ENCODE measurements at places on chromosomes 1 and 21.

GRCh38 chr1:2628933-2629626 lies 3.7 kb downstream of the MMEL1 start:
- no peak for DNase-seq

GRCh38 chr1:2939041-2939552 lies 82.2 kb upstream of the ACTRT2 start:
- DNase-seq = no peak

DNA sequence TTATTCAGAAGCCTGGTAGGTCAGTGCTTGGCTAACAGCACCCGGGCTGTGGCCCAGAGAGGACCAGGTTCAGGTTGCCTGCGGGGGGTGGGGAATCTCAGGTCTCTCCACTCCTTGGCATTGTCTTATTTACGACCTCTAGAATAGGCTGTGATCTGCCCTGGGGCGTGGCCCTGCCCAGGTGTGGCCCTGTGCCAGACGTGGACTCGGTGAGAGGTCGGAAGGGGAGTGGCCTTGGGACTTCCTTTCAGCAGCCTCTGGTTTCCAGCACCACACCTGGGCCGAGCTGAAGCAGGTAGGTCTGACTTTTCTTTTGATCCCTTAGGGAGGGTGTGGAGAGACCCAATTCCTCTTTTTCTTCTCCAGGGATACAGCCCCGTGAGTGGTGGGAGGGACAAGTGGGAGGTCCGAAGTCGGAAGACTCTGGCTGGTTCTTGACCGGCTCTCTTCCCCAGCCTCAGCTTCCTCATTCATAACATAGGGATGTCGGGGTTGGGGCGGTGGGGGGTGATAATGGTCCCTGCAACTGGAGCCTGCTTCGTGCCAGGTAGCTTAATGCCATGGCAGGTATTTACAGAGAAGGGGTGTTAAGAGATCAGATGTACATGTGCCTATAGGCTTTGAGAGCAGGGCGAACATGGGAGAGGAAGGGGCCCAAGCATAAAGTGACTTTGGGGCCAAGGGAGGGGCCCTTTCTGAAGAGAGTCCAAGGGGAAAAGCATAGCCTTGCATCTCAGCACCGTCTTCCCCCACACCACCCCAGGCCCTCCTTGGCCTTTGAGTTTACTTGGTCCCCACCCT lies 16.5 kb downstream of the ACOT11 start:
- DNase-seq = no peak

GRCh38 chr1:11388617-11389016 lies 90.3 kb upstream of the DISP3 start:
- DNase-seq = no peak

- DNase-seq = no peak
Observed at GRCh38 chr1:191869790-191870312, 288.4 kb upstream of the RGS18 start.

GRCh38 chr21:44654576-44655175 lies at the start of gene KRTAP12-4:
Gene KRTAP12-4 (minus strand): TSS chr21:44654659. CDS start chr21:44654614, 45 bp downstream.
- DNase-seq = no peak

GRCh38 chr1:52204696-52205095 lies 62.8 kb downstream of the ZFYVE9 start:
- DNase-seq = no peak

GRCh38 chr1:54861070-54861761 lies 25.8 kb downstream of the DHCR24 start:
- DNase-seq = no peak

DNA sequence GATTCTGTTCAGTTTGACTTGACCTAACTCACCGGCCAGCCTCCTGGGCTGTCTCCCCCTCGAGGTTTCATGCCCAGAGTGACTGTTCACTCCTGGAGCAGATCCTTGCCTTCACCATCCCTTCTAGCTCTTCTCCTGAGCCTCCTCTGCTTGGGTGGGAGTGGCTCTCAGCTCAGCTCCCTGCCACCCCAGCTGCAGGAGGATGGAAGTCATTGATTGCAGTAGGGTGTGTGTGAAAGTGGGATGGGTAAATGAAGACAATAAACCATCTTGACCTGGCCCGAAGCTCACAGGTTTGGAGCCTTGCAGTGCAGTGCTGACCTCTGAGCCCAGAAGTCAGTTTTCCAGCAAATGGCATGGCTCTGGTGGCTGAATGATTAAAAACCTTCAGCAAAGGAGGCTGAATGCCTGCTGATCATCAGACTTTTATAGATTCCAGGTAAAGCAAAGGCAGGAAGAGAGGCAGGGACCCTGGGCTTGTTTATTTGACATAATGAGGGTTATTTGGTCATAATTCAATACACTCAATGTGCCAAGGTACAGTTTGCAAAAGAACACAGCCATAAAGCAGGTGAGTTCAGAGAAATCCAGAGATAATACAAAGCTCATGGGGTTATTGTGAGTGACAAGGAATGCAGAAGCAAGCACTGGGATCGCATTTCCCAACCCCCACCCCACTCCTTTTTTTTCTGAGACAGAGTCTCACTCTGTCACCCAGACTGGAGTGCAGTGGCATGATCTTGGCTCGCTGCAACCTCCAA lies 17.5 kb upstream of the TFF3 start:
- no peak for DNase-seq

DNA sequence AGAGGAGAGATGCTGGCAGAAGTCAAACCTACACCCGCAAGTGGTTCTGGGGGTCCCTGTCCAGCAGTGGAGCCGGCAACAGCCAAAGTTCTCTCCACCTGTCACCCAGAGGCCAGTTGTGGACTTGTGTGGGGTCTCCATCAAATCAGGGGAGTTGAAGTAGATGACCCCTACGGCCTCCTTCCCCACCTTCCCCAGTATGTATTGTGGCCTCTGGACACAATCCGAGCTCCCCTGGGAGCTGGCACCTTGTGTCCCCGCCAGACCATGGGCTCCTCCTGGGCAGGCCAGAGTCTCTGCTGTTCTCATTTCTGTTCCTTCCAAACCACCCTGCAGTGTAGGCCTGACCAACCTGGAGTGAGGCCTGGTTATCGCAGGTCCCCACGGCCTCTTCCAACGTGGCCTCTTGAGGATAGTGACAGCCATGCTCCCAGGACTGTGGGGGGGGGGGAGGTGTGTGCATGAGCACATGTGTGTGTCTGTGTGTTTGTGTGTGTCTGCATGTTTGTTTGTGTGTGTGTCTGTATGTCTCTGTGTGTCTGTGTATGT lies 246.4 kb downstream of the MATN1 start:
- DNase-seq = no peak

DNA sequence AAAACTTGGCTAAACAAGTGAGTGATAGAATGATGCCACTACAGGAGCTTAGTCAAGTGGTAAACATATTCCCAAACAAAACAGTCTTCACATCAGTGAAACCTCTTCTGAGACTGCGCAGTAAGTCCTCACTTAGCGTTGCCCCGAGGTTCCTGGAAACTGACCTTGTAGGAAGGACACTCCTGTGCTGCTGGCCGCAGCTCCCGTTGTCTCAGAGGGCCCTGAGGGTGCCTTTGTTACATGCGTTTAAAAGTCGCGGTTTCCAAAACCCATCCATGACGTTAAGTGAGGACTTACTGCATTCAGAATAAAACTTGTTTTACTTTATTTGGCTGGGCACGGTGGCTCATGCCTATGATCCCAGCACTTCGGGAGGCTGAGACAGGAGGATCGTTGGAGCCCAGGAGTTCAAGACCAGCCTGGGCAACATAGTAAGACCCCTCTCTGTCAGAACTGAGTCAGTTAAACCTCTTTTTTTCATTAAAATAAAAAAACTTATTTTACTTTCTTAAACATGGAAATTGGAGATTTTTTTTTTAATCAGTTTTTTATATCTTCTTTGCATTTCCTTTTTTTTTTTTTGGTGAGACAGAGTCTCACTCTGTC lies 36.0 kb upstream of the DIP2A start:
- no peak for DNase-seq

- no peak for DNase-seq
Observed at GRCh38 chr1:59482986-59483385, 186.1 kb downstream of the FGGY start.

- DNase-seq = no peak
Observed at GRCh38 chr1:49052102-49052501, 275.4 kb upstream of the BEND5 start.

DNA sequence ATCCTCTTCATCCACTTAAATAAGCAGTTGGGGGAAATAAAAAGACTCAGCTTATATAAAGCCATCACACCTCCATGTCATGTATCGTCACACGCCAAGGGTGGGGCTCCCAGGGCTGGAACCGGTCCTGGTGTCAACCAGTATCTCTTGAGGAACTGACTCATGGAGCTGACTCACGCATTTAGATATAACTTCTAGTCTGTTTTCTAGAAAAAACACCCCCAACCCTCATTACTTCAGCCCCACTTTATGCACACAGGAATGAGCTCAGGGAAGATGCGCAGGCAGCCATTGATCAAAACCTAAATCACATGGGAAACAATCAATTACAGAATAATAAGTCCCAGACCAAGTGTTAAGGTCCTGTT lies 6.9 kb upstream of the IL22RA1 start:
- DNase-seq = peak; percentile 14

- peak; percentile 66 for DNase-seq
Observed at GRCh38 chr1:110879758-110880606, 7.0 kb downstream of the CD53 start.

DNA sequence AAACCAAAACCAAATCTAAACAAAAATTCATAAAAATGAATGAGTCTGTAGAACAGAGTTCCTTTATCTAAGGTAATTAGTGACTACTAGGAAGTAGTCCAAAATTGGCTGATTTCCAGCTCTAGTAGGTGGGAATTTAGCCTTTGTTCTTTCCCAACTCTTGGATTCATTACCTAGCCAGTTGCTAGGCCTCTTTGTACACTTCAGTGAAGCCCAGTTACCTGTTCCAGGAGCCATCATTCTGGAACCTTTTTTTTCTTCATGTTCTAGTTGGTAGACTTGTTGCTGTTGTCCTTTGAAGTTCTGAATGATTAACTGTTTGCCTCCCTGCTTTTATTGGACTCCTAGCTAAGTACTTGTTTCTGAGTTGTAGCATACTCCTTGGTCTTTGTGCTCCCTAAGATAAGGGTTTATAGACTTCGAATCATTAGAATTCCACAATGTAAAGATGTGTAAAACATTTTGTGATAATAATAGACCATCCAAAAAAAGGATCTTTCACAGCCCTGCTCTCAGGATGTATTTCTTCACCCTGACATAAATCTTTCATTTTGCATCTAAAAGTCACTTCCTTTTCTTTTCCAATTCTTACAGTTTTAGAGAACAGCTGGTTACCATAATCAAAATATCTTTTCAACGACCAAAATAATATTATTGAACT lies 9.8 kb downstream of the PLA2G4A start:
- DNase-seq = no peak

GRCh38 chr1:69126796-69127195 lies 440.9 kb upstream of the LRRC7 start:
- DNase-seq = no peak

DNA sequence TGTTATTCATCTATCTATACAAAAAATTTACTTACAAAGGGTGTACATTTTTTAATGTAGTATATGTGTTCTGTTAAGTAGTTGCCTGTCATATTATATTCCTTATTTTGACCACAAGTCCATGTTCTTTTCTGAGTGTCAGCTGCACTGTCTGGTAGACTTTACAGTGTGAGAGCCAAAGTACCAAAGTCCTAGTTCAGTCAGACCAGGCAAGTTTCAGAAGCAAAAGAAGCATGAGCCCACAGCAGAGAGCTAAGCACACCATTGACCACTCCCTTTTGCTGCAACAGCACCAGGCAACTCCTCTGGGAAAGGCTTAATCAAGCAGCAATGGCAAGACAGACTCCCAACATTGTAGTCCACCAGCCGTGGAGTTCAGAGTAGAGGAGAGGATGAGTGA lies 631.9 kb upstream of the PKN2 start:
- no peak for DNase-seq

DNA sequence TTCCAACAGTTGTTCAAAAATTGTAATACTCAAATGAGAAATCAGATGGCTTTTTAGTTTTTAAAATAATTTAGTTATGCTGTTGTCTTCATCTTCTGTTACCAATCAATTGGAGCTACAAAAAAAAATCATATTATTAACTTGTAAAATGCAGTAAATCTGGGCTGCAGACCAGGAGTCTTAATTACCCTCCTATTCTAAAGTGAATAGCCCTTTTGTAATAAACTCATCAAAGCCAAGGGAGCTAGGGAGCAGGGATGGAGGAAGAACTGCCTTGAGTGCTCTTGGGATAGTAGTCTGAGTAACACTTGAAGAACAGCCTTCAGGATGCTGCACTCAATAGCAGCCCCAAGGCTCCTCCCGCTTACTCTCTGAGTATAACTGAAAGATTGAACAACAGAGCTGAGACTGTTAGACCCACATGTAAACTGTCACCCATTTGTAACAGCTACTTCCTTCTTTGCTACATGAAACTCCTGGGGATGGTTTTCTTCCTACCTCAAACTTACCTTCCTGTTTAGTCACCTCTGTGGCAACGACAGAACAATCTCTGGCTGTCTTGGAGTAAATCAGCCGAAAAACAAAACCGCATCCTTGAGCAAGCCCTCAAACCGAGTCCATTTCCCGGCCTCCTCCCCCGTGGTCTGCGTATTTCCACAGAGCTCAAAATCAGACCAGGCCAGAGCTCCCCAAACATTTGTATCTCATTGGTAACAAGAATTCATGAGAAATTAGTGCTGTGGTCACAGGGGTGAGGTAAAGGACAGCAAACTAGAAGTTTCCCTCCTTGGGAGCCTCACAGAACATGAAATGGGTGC lies 55.9 kb downstream of the CD58 start:
- peak; percentile 67 for DNase-seq

- no peak for DNase-seq
Observed at GRCh38 chr1:201360901-201361651, 16.4 kb downstream of the TNNT2 start.
